ENCODE measurements at places on chromosomes 3 and 15.

DNA sequence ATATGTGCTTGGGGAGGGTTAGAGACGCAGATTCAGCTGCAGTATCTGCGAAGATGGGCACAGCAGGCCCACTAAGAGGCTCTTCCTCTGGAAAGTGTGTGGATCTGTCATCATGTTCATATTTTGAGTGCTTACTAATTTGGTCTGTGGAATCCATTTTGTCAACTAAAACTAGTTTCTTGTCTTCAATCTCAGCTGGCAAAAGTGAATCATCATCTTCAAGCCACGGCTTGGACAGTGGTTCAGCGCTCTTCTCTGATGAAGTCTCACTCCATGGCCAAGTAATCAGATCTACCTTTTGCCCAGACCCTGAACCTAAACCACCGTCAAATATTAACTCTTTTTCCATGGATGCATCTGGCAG is 76.2 kb downstream of the IMPG2 start:
- no peak for DNase-seq

DNA sequence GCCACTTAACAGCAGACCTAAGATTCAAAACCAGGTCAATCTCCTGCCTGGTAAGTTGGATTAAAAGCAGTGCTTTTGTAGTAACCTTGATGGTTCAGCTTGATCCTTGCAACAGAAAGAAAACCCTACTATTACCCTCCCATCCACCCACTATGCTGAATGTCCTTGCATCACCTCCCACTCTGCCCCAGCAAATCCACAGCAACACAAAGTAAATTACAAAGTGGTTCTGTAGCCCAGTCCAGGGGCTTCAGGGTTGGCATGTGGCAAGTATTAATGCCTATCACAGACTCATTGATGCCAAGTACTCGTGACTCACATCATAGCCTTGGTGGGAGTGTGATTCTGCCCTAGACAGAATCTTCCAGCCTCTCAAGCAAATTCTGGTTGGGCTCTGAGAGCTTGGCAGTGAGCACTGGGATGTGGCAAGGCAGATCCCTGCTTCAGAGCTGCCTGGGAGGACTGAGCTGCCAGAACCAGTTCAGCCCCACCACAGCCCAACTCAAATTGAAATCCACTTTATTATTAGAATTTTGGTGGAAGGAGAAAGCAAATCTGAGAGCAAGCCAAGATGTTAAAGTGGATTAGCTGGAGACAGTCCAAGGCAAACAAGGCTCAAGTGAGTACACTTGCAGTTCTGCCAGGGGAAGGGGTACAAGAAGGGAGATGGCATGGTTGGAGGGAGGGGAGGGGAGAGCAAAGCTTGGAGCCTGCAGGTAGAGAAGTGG is 225.8 kb upstream of the UMPS start:
- DNase-seq, result no peak

- no peak for DNase-seq
Observed at GRCh38 chr3:46378426-46378942, 7.7 kb downstream of the CCR5 start.

GRCh38 chr15:101318147-101318819 is 23.2 kb upstream of the SNRPA1 start:
- peak; percentile 34 for DNase-seq

DNA sequence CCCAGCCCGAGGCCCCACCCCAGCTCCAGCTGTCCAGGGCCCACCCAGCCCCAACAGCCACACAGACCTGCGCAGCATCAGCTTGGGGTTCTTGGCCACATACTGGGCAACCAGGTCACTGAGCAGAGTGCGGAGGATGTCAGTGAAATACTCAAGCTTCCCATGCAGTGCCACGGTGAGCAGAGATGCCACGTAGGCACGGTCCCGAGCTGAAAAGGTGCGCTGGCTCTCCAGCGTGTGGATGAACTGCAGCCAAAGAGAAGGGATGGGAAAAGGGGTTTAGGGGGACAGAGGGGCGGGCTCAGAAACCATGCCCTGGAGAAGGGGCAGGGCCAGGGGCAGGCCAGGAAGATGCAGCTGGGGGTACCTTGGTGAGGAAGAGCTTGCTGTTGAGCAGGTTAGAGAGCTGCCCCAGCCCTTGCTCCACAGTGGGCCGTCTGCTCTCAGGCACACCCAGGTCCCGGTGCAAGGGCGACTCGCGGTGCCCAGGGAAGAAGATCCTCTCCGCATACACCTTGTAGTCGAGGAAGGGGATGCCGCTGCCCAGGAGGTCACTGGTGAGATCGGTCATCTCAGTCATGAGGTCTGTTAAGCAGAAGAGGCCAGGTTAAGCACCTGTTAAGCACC is 17.4 kb downstream of the PLXNB1 start:
- peak; percentile 53 for DNase-seq

- no peak for DNase-seq
Observed at GRCh38 chr3:119333773-119334509, 39.8 kb downstream of the ARHGAP31 start.

DNA sequence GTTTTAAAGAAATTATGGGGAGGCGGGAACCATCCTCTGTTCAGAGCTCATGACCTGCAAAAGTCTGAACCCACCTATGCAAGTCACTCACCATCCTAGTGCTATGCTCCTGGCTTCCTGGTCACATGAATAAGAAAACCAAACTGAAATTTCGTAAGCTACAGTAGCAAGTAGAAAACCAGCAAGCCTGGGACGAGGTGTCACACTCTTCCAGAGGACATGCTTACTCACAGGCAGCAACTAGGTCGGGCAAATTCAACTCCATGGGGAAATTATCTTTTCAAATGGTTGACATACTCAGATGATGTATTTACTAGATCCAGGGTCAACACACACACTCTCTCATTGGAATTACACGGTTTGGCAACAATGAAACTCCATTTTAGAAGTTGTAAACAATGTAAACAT is 31.3 kb downstream of the LDHAL6B start:
- no peak for DNase-seq
